ENCODE measurements at places on chromosomes 16 and 17. TPM values are rescaled to one million over a fixed set of nuclear protein-coding genes. Genes with fewer than 3 reads are reported as not detected.

The PNMT gene
- 0.38 TPM for total RNA-seq

The HES7 gene
- total RNA-seq = not detected

The AGRP gene
- 0.09 TPM for total RNA-seq

The GGNBP2 gene
- 55.5 TPM for total RNA-seq

The UBALD1 gene
- 5.9 TPM for total RNA-seq

The NHERF2 gene
- total RNA-seq = 6.3 TPM

The CSH1 gene
- 2.3 TPM for total RNA-seq

The RHBDL1 gene
- total RNA-seq = 5.1 TPM

The CCL17 gene
- 32.6 TPM for total RNA-seq

The CTRB1 gene
- total RNA-seq = 0.14 TPM

The ACAP1 gene
- total RNA-seq = 167 TPM

The PRSS27 gene
- total RNA-seq = 0.28 TPM

The SDR42E2 gene
- total RNA-seq = 0.05 TPM

The TPPP3 gene
- 1.6 TPM for total RNA-seq

The CES1 gene
- 2.1 TPM for total RNA-seq

The FKBP10 gene
- 9.1 TPM for total RNA-seq

The CDH16 gene
- total RNA-seq = 0.05 TPM

The GRAPL gene
- total RNA-seq = 2.7 TPM

The MRPL38 gene
- total RNA-seq = 30.5 TPM

The KRTAP1-5 gene
- total RNA-seq = not detected

The SYT17 gene
- total RNA-seq = 0.38 TPM

The KRTAP4-1 gene
- not detected for total RNA-seq

The CALCOCO2 gene
- 30.8 TPM for total RNA-seq

The MT1A gene
- 1.2 TPM for total RNA-seq

The LDHD gene
- total RNA-seq = 0.99 TPM

Data from thymus (tissue), 14 donors.